ENCODE measurements at places on chromosomes 16 and 17.

GRCh38 chr17:58420827-58421226 is 3.5 kb upstream of the RNF43 start:
- DNase-seq, result peak; percentile 14

- DNase-seq, result no peak
Measured at GRCh38 chr16:31215287-31216162, 1.4 kb downstream of the PYDC1 start.

DNA sequence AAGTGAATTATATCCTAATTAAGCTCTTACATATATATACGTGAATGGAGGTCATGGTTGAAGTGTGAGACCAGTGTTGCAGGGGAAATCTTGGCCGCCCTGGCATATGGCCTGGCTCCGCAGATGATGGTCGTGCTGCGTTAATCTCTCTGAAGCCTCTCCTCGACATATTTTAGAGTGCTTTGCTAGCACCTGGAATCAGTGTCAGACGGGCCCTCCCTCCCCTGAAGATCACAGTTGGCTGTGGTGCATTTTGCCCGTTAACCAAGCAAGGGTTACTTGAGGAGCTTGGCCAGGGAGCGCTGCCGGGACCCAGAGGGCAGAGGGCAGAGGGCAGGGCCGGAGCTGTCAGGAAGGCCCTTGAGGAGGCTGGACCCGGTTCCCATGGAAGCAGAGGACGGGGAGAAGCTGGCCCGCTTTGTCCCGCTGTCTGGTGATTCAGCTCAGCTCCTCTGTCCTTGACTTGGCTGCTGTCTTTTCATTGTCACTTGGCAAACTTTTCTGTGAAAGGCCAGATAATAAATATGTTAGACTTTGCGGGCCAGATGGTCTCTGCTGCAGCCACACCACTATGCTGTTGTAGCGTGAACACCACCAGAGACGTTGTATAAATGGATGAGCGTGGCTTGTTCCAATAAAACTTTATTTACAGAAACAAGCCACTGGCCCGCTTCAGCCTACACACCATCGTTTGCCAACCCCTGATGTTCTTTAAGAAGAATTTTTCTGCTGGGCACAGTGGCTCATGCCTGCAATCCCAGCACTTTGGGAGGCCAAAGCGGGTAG is 32.3 kb downstream of the CIBAR2 start:
- no peak for DNase-seq

- no peak for DNase-seq
Measured at GRCh38 chr17:6786618-6787017, 10.6 kb downstream of the FBXO39 start.

DNA sequence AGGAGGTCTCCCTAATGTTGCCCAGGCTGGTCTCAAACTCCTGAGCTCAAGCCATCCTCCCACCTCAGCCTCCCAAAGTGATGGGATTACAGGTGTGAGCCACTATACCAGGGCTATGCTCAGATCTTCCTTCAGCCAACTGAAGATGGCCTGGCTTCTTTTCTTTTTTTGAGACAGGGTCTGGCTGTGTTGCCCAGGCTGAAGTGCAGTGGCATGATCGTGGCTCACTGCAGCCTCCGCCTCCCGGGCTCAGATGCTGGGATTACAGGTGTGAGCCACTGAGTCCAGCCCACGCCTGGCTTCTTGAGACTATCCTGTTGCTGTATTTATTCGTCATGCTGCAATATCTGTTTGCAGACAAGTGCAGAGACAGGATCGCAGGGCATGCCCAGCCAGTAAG is 4.1 kb downstream of the SLC25A19 start:
- DNase-seq, result no peak
